ENCODE measurements at places on chromosomes 5 and 9. TPM values are rescaled to one million over a fixed set of nuclear protein-coding genes. Genes with fewer than 3 reads are reported as not detected.

The PAEP gene
- not detected for total RNA-seq

DNA sequence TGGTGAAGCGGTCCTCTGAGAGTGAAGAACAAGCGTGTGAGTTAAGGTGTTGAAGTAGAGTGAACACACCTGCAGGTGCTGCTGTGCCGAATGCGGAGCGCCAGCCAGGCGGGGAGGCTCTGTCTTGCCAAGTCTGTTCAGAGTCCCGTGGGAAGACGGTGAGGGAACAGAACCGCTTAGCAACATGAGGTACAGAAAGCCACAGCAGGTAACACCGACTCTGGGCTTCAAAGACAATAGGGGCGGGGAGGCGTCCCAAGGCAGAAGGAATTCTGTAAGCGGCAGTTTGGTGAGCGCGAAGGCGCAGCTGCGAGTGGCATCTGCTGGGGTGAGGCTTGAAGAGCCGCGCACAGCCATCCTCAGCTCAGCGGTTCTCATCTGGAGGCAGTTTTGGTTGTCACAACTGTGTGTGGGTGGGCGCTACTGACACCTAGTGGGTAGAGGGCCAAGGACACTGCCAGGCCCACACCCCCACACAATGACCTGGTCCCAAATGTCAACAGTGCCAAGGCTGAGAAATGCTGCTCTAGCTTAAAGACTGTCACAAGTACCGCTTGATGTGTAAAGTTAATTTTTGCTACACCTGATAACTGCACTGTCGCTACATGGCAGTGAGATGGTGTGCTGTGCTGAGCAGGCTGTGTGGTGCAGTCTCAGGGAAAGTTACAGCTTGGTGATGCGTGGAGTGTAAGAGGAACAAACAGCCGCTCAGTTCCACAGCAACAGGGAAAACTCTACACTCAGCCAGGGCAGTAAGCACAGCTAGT lies 67.4 kb upstream of the TBC1D9B start:
- peak; percentile 61 for DNase-seq

- DNase-seq: peak; percentile 34
These were observed 71.5 kb upstream of the RPS23 start for GRCh38 chr5:82349652-82350051.

GRCh38 chr5:101673120-101673519 lies 623.0 kb downstream of the SLCO4C1 start:
- DNase-seq: no peak

Data from colonic mucosa (tissue), 4 donors.